Aorta (tissue), 5 donors: ENCODE measurements at places on chromosomes 4 and X. TPM values are rescaled to one million over a fixed set of nuclear protein-coding genes. Genes with fewer than 3 reads are reported as not detected.

Gene F8A2
- polyA plus RNA-seq: not detected

DNA sequence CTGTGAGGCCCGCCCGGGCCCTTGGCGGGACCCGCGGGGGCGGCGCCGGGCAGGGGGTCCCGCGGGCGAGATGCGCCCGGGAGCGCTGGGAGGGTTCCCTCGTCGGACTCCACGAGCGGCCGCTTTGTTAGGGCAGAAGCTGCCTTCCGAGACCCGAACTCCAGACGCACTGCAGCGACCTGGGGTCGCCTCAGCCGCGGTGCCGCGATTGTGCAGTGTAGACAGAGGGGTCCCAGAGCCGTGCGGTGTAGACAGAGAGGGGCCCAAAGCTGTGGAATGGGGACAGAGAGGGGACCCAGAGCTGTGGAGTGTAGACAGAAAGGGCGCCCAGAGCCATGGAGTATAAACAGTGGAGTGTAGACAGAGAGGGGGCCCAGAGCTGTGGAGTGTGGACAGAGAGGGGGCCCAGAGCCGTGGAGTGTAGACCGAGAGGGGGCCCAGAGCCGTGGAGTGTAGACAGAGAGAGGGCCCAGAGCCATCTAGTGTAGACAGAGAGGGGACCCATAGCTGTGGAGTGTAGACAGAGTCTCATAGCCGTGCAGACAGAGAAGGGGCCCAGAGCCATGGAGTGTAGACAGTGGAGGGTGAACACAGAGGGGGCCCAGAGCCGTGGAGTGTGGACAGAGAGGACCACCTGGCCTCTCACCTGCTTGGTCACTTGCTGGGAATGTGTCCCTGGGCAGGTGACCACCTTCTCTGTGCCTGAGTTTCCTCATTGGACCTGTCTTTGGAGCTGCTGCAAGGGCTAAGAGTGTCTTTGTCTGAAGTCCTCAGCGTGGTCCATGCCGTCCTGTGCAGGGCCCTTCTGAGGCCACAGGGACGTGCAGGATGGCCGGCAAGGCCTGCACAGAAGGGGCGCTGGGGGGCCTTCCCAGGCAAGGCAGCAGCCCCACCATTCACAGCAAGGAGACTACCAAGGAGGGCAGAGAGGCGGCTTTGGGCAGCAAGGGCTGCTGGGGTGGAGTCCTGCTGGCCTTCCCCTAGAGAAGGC lies 875 bp downstream of the RGS12 start:
- peak overlapping the region; percentile 51 for H3K27ac ChIP-seq
- H3K4me3 ChIP-seq: peak overlapping the region; percentile 78
- no peaks in the 10 kb centered on the region for H3K27me3 ChIP-seq

DNA sequence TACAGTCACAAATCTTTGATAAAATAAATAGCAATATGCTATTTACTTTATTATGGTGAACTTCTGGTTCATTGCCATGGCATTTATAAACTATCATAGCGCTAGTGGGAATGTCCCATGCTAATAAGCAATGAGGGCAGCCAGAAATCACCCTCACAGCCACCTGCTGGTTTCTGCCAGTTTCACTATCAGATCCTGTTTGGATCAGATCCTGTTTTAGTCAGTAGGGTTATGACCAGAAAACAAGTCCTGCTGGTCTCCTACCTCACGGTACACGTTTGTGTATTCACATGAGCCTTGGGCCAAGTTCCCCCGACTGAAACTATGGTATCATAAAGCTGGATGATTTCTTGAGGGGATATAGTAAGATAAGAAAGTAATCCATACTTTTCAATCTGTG lies 17.7 kb downstream of the FOXR2 start:
- DNase-seq: no peak
- H3K27me3 ChIP-seq: no peaks in the 10 kb centered on the region
- no peaks in the 10 kb centered on the region for H3K36me3 ChIP-seq
- H3K4me3 ChIP-seq: no peak overlapping the region

DNA sequence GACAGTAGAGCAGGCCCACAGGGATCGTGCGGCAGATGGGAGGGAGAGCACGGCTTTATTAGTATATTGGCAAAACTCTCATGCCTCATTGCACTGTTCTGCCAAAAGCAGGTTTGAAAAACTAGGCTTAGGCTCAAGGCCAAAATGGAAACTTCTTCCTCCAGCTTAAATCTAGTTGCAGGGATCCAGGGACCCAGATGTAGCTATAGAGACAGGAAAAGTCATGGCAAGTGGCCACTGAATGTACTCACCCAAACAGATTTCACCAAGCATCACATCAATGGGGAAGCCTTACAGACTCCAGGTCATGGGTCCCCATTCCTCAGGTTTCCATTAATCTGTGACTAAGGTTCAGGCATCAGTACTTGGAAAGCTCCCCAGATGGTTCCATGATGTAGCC lies 149.2 kb downstream of the STK32B start:
- H3K27ac ChIP-seq: no peak overlapping the region
- H3K36me3 ChIP-seq: no peaks in the 10 kb centered on the region
- H3K4me3 ChIP-seq: no peak overlapping the region
- H3K27me3 ChIP-seq: no peaks in the 10 kb centered on the region
- DNase-seq: no peak

DNA sequence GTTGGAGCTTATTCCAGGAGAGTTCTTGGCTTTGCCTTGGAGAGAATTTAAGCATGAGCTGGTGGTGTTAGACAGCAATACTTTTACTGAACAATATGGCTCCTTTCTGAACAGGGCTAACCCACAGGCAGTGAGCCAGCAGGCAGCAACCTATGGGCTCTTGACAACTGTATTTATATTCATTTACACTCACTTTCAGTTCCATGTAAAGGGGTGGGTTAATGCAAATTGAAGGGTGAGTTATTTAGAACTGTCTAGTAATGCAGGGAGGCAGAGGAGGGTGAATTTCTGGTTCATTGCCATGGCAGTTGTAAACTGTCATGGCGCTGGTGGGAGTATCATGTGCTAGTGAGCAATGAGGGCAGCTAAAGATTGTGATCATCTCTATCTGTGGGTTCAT lies 15.7 kb downstream of the FOXR2 start:
- no peaks in the 10 kb centered on the region for H3K27me3 ChIP-seq
- no peak overlapping the region for H3K27ac ChIP-seq
- DNase-seq: no peak
- no peak overlapping the region for H3K4me3 ChIP-seq
- H3K4me1 ChIP-seq: no peaks in the 10 kb centered on the region
- no peaks in the 10 kb centered on the region for H3K36me3 ChIP-seq

Gene COL4A5
- polyA plus RNA-seq: 38.0 TPM

Gene RNF212
- polyA plus RNA-seq: 0.74 TPM

DNA sequence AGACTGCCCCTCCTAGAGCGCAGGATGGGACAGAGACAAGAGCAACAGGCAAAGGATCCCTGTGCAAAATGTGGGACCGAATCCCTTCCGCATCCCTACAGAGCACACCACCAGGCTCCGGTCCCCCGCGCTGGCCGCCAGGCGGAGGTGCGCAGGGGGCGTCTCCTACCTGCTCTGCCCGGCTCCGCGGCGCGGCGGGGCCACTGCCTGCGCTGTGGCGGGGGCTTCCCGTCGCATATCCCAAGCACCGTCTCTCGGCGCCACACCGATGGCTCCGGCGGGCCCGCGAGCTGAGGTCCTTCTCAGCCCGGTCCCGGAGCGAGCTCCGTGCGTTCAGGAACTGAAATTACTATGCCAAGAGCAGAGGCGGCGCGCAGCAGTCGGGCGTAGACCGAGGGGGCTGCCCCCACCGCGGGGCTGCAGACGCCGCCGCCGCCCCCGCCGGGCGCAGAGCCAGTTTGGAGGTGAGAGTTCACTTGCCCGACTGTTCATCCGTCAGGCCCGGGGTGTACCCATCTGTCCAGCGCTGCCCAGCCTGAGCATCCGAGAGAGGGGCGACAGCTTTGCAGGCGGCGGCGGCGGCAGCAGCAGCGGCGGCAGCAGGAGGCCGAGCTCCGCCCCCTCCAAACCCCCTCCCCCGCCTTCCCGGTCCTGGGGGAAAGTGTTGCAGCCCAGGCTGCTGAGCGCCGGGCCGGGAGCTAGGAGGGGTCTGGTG lies at the start of gene GPRIN3:
Gene GPRIN3, minus strand, starts transcription at position 355 of the 715 bp plus-strand sequence. CDS start 57,690 bp downstream, outside the sequence.
- H3K4me3 ChIP-seq: peak within 1 kb of the TSS; percentile 56
- no peaks in the 10 kb centered on the region for H3K4me1 ChIP-seq
- no peaks in the 10 kb centered on the region for H3K27me3 ChIP-seq
- no peak within 1 kb of the TSS for H3K27ac ChIP-seq

Gene NOX1
- polyA plus RNA-seq: not detected
